Fibroblast of the aortic adventitia (primary cell): ENCODE measurements at places on chromosomes 11 and 22.
A peak's percentile ranks its signal among the peaks of the same experiment; 100 is the strongest.

DNA sequence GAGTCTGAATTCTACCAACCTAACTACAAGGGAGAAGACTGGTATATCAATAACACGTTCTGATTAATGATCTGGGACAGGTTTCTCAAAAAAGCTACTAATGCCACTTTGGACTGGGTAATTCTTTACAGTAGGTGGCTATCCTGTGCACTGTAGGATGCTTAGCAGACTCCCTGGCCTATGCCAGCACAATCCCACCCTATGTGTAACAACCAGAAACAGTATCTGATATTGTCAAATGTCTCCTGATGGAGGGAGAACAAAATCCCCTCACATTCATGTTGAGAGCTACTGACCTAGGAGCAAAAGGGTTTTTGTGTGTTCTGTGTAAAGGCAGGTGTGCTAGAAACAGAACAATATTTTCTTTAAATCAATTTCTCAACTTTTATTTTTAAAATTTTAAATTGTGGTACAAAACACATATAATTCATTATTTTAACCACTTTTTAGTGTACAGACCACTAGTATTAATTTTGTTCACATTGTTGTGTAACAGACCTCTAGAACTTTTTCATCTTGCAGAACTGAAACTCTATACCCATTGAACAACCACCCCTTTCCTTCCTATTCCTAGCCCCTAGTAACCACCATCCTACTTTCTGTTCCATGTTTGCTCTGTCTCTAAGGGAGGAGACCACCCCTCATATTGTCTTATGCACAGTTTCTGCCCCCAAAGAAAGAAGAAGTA lies 2.1 kb upstream of the MS4A6A start:
- DNase-seq: no peak

DNA sequence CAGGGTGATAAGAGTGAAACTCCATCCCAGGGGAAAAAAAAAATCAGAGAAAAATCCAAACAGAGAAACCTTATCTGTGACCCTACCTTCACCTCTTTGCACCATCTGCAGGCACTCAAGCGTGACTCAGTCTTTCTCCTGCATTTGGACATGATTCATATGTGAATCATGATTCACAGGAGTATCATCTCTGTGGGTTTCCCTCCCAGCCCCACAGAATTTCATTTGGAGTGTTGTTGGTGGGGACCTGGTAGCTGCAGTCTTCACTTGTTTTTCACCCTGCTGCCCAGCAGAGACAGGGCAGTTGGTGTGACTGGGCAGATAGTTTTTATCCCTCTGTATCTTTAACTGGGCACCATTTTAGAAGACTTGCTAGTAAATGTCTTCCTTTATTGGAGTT lies 75.7 kb downstream of the DEPDC5 start:
- peak; percentile 90 for DNase-seq

DNA sequence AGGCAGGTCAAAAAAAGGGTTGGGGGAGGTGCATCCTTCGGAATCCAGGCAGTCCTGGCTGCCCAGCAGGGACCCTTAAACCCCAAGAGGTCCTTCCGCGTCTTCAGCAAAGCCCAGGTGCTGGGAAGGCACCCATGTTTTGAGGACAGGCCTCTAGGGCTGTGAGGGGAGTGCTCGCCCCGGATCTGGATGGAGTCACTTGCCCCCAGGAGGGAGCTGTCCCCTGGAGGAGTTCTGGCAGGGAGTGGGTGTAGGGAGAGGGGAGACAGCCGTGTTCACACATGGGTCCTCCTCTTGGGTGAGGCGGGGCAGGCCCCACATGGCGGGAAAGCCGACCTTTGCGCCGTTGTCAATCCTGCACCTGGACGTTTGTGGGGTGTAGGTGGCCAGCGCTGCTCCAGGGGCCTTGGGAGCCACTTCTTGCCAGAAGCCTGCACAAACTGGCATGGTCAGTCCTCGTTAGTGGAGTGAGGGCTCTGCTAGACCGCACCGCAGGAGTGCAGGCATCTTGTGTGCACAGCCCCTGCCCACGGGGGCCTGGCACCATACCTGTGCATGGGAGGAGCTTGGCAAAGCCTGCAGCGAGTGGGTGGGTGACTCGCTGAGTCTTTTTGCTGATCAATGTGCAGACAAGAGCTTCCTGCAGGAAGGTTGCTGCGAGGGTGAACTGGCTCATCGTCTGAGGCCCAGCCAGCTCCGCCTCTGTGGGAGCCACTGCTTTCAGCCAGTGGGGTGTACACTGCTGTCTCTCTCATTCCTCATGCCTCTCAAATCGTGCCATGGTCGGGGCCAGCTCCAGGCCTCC lies 16.0 kb downstream of the PPIL2 start:
- no peak for DNase-seq

DNA sequence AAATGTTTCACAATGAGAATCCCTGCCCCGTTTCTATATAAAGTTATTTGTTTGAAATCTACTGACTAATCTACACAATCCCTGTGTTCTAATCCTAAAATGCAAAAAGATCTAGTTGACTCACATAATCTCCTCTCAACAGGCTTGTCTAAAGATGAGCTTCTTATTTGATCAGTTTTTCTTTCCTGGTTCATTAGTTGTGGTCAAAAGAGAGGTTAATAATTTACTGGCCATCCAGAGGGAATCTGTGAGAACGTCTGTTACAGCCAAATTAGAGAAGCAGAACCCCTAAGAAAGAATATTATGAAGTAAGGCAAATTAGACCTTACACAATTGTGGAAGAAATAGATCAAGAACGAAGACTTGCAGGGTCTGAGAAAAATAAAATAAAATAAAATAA lies 173.7 kb upstream of the ANO3 start:
- no peak for DNase-seq

DNA sequence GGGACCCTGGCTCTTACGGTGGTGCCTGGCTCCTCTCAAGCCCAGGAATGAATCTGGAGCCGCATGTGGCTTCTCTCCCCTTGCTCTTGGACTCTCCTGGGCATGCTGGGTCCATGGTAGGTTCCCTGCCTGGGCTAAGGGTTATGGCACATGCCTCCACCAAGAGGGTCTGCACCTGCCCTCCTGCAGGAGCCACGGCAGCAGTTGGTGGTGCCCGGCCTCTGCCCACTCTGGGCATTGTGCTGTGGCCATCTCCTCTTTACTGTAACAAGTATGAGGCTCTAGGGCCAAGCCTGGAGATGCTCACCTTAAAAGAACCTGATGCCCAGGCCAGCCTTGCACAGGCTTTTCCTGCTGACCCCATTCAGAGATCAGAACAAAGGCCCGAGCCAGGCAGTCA lies 104.0 kb upstream of the PITPNB start:
- DNase-seq: no peak

DNA sequence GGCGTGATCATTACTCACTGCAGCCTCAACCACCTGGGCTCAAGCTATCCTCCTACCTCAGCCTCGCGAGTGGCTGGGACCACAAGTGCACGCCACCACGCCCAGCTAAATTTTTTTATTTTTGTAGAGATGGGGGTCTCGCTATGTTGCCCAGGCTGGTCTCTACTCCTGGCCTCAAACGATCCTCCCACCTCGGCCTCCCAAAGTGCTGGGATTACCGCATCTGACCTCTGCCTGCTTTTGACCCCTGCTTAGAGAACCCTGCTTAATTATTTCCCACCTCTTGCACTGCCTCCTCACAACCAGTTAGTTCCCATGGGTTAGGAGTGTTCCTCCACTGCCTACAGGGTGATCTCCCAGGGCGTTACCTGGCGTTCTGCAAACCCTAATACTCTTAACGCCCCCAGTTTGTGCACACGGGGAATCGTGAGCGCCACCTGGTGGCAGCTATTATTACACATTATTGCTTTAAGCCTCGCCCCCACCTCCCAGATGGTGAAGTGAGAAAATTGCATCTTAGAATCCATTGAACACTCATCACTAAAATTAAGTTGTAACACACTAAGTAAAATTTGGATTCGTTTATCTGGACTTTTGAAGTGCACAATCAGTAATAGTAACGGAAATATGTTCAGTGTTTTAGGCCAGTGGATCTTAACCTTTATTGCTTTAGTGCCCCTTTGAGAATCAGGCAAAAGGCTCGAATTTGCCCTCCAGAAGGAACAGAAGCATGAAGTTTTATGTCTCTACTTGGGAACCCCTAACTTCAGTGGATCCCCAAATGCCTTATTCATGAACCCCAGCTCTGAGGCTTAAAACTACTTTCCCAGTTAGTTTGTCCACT lies 61.4 kb upstream of the ASPHD2 start:
- peak; percentile 58 for DNase-seq

- peak; percentile 37 for DNase-seq
Observed at GRCh38 chr22:32354360-32355351, 3.0 kb upstream of the RFPL3 start.

DNA sequence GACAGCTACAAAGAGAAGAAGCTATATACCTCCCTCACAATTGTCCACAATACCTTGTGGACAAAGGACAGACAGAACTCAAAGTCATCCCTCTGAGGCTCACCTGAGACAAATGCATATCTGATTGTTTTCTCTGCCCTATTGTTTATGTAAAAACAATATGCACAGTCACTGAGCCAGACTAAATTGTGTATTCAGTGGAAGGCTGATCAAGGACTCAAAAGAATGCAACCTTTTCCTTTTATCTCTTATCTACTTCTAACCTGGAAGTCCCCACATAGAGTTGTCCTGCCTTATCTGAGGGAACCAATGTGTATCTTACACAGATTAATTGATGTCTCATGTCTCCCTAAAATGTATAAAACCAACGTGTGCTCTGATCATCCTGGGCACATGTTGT lies 13.9 kb upstream of the MED17 start:
- no peak for DNase-seq

DNA sequence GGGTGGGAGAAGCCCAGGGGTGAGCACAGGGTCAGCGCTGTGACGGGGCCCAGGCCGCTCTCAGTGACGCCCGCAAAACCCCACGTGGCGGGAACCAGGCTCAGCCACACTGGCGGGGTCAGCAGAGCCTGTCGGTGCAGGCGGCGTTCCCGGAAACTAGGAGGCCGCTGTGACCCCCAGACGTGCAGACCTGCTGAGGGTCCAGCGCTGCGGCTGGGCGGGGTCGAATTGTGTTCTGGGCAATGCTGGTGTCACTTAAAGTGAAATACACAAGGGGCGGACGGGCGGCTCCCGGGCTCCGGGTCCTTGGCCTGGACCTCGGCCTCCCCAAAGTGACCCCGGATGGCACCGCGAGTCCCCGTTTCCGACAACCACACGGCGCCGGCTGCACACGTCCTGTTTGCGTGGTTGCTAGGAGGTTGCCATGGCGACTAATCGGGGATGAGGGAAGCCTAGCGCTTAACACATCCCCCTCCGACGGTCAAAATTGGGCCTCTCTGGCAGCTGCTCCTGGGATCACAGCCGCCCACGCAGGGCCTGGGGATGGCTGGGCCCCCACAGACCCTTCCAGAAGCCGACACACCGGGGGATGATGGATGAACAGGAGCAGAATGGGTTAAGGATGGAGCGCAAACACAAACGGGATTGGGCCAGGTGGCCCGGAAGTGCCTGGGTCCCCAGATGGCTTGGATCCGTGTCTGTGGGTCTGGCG lies 81.7 kb upstream of the PRR5 start:
- peak; percentile 45 for DNase-seq

GRCh38 chr11:1410366-1411291 lies 20.9 kb downstream of the BRSK2 start:
- no peak for DNase-seq

DNA sequence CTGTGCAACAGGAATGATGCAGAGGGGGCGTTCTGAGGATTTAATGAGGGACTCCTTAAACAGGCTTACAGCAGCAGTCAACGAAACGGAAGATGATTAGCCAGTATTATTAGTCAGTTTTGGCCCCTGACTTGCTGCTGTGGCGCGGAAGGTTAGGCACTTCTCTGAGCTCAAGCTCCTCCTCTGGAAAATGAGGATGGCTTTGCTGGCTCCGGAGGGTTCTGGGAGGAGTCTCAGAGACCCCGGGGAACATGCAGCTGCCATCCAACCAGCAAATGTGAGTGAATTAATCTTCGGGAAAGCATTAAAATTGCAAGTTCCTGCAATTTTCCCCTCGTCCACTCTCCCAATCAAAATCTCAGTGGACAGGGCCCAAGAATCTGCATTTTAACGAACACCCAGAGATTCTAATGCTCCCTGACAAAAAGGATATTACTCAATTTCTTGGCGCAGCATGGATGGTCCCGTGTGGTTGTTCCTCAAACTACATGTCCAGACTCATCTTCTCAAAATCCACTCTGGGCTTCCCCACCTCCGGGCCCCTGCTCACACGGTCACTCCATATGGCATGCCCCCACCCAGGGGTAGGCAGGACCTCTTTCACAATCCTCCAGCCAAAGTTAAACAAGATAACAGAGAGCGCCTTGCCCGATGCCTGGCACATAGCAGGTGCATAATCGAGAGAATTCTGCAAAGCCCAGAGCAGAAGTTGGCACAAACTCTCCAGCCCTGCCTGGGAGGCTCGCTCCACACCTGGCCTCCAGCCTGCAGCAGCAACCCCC lies 6.4 kb downstream of the ELFN2 start:
- DNase-seq: peak; percentile 18

- peak; percentile 27 for DNase-seq
Observed at GRCh38 chr11:12973528-12974181, 35.5 kb upstream of the RASSF10 start.

DNA sequence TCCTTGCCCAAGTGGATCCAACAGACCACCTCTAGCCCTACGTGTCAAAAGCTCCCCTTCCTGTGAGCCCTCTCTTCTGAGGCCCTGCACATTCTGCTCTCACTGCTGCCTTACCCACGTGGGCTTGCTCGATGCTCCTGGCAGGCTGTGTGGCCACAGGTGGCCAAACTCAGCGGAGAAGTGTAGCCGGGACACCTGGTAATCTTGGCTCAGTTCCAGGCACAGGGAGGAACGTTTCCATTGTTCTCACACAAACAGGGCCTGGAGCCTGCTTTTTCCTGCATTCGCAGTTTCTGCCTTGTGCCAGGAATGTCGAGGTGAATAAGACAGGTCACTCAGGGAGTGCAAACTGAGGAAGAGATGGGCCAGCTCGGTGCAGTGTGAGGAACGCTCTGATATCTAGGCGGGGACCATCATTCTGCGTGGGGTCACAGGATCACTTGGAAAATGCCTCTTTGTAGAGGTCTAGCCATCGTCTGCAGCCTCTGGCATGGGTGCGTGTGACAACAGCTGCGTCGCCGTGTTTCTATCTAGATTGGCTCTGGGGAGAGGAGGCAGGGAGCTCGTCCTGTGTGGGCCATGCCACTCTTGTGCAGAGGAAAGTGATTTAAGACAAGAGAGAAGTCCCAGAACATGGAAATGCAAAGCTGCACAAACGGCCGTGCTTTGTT lies 127.6 kb upstream of the PARVA start:
- no peak for DNase-seq

DNA sequence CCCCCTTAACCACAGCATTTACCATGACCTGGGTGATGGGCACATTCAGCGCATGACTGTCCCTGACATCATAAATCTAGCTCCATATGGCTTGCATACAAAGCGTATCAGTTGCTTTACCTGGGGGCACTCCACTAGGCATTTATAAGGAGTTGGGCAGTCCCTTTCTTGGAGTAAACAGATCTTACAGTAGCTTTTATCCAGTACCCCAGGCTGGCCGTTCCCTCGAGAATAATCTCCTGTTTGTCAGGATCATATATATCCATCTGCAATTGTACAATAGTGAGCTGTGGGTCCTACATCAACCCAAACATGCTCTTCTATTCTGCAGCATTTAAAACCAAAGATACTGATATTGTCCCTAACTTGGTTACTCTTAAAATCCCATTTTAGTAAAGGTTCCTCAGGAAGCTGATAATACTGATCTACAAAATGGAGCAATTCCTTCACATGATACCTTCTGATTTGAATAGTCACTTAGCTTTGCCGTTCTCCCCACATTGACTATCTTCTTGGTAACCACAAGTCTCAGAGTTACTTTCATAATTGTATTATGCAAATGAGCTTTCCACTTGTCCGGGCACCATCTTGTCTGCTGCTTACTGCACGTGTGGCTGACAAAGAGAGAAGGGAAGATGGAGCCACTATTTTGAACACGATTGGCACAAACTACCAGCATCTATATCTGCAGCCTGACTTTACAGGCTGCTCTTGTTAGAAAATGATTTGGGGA lies 205.0 kb downstream of the CWF19L2 start:
- no peak for DNase-seq

GRCh38 chr11:124799348-124800225 lies 619 bp downstream of the MSANTD2 start:
- DNase-seq: no peak
